ENCODE measurements at places on chromosomes 6 and 20. TPM values are rescaled to one million over a fixed set of nuclear protein-coding genes. Genes with fewer than 3 reads are reported as not detected.

The ELOVL2 gene
- total RNA-seq: not detected

The C4B gene
- total RNA-seq: 0.43 TPM

The SNAP91 gene
- under 0.01 TPM for total RNA-seq

The WFDC12 gene
- total RNA-seq: not detected

The C6orf141 gene
- total RNA-seq: 7.8 TPM

All from thoracic aorta endothelial cell (primary cell).